ENCODE measurements at places on chromosomes 2 and 18.

GRCh38 chr2:218875692-218876246 is 4.9 kb upstream of the WNT10A start:
- no peak for DNase-seq

DNA sequence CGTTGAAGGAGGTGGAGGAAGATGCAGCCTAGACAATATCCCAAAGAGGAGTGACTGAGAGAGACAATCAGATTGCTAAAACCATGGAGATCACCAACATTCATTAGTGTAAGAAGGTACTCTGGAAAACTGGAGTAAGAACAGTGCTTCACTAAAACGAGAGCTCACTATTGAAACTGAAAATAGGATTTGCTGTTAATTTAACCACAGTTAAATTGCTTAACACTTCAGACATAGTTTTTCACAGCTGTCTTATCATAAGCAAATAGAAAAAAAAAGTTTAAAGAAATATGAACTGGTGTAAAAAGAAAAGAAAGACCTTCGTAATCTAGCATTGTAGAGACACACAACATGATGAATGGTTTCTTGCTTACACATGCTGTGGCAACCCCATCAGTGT is 1049.8 kb upstream of the CHAC2 start:
- DNase-seq, result no peak

DNA sequence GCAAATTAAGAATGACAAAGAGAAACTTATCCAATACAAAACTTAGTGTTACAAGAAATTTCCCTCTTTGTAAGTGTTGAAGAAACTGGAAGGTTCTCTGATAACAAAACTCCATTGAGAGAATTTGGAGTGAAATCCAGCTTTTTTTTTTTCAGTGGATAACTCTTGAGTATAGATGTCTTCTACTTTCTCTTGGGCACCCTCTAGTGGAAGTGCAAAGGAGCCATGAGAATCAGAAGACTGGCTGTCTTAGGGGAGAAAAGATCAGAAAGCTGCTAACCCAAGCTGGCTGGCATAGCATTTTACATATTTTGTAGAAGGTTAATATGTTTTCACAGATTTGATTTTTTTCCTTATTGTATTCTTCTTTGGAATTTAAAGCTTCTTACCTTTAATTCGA is 138.8 kb upstream of the SATB2 start:
- no peak for DNase-seq

- no peak for DNase-seq
Measured at GRCh38 chr2:155100261-155100660, 401.8 kb downstream of the KCNJ3 start.

DNA sequence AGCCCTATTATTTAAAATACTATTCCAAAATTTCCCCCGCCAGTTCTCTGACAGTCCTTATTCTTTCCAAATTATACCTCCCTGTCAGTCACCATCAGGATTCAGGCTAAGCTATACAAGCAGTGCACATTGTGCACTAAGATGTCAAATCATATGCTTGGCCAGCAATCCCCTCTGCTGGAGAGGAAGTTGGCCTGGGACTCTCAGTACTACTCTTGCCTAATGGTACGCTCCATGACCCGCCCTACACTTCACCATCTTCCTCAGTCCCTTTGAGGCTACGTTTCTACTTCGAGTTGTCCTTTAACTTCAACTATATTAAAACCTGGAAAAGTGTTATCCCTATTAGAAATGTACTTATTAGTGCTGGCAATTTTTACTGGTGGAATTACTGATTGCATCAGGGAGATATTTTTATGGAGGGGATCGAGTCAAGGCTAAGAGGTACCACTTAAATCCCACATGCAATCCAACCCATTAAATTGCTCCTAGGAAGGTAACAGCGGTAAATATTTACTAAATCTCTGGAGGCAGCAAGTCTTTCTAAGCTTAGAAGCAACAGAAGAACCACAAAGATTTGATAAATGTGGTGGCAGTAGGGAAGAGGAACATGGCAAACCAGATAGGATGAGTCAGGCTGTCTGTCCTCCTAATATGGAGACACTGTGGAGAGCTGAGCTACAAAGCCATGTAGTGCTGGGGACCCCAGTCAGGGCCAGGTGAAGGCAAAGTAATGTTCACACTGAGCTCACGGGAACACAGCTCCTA is 2.7 kb downstream of the USP40 start:
- no peak for DNase-seq

DNA sequence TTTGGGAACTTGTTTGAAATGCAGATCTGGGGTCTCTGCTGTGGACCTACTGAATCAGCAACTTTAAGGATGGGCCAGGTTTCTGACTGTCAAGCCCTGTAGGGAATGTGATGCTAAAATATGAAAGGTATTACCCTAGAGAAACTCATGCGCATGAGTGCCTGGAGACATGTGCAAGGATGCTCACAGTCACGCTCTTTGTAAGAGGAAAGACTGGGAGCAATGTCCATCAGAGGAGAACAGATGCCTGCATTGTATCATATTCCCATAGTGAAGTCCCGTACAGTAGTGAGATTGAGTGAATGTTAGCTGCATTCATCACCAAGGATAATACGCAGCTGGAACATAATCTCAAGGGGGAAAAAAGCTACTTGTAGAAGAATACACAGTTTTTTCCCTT is 14.1 kb downstream of the ZNF407 start:
- DNase-seq, result no peak

- no peak for DNase-seq
Measured at GRCh38 chr2:107384422-107384821, 442.3 kb upstream of the RGPD4 start.

DNA sequence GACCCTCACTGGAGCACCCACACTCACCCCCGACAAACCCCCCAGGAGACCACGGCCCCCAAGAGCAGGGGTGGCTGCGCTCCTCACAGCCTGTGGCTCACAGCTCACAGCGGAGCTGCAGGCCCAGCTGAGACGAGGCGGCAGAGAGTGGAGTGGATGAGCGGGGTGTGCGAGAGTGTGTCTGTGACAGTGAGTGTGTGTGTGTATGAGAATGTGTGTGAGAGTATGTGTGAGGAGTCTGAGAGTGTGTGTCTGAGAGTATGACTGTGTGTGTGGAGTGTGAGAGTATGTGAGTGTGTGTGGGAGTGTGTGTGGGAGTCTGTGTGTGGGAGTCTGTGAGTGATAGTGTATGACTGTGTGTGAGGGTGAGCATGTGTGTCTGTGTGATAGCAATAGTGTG is 55.3 kb upstream of the ID2 start:
- no peak for DNase-seq

GRCh38 chr18:26440644-26441043 is 107.7 kb downstream of the KCTD1 start:
- no peak for DNase-seq

GRCh38 chr2:10125842-10126631 is 3.5 kb downstream of the RRM2 start:
- no peak for DNase-seq

DNA sequence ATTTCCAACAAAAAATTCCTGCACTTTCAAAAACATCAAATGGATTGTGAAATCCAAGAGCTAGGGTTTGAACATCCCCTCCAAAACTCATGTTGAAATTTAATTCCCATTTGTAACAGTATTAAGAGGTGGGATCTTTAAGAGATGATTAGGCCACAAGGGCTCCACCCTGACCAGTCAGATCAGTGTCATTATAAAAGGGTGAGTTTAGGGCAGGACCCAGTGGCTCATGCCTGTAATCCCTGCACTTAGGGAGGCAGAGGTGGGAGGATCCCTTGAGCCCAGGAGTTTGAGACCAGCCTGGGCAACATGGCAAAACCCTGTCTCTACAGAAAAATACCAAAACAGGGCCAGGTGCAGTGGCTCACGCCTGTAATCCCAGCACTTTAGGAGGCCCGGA is 8.9 kb downstream of the GTF3C2 start:
- no peak for DNase-seq

DNA sequence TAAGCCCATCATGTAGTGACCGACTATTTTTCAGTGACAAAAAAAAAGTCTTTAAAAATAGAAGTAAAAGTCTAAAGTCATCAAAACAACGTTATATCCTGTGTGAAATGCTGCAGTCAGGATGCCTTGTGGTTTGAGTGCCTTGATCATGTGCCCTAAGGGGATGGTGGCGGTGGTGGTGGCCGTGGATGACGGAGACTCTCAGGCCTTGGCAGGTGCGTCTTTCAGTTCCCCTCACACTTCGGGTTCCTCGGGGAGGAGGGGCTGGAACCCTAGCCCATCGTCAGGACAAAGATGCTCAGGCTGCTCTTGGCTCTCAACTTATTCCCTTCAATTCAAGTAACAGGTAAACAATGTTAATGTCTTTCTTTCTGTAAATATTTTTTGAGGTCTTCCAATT is at the start of gene CD28:
CD28 (plus strand) TSS at position 237 of the 400 bp plus-strand sequence; CDS start at position 295, 58 bp downstream.
- DNase-seq, result peak; percentile 67

GRCh38 chr2:120944575-120944974 is 208.9 kb downstream of the GLI2 start:
- no peak for DNase-seq

GRCh38 chr2:126811101-126811500 is 87.6 kb upstream of the TEX51 start:
- DNase-seq, result no peak

DNA sequence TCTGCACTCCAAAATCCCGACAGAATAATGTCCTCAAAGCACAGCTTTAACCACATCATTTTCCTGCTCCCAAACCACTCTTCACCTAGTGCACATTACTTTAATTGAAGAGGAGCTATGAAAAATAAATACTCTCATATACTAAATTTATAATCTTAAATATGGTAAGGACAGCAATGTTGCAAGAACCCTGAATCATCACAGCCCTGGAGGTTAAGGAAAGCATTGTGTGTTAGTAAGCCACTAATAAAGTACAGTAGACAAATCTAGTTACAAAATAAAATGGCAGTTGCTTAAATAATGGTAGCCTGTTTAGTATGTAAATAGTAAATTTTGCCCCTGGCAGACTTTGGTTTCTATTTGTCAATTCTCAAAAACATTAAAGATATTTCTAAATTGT is 27.0 kb upstream of the CCDC178 start:
- DNase-seq, result no peak

- DNase-seq, result no peak
Measured at GRCh38 chr2:58271826-58272225, 30.7 kb upstream of the FANCL start.

DNA sequence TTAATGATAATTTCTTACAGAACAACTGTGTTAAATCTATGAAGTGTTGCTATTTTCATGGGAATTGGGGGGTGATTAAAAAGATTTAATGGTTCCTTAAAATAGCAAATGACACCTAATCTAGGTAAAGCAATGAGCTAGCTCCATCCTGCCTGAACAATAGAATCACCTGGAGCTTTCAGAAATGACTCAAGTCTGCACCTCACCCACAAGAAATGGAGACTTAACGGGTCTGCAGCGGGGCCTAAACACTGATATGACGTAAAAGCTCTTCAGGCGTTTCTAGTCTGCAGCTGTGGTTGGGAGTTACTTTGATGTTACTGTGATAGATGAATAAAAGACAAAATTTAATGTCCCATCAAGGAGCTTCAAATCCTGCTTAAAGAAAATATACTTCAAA is 328.2 kb downstream of the RND3 start:
- DNase-seq, result no peak

- DNase-seq, result no peak
Measured at GRCh38 chr2:206837775-206838174, 72.4 kb downstream of the FASTKD2 start.

- DNase-seq, result peak; percentile 70
Measured at GRCh38 chr2:28624793-28625701, 126.6 kb upstream of the PPP1CB start.
